ENCODE measurements at places on chromosomes 6 and 20.

GRCh38 chr6:41332842-41333736 lies 2.3 kb upstream of the NCR2 start:
- no peak for DNase-seq

DNA sequence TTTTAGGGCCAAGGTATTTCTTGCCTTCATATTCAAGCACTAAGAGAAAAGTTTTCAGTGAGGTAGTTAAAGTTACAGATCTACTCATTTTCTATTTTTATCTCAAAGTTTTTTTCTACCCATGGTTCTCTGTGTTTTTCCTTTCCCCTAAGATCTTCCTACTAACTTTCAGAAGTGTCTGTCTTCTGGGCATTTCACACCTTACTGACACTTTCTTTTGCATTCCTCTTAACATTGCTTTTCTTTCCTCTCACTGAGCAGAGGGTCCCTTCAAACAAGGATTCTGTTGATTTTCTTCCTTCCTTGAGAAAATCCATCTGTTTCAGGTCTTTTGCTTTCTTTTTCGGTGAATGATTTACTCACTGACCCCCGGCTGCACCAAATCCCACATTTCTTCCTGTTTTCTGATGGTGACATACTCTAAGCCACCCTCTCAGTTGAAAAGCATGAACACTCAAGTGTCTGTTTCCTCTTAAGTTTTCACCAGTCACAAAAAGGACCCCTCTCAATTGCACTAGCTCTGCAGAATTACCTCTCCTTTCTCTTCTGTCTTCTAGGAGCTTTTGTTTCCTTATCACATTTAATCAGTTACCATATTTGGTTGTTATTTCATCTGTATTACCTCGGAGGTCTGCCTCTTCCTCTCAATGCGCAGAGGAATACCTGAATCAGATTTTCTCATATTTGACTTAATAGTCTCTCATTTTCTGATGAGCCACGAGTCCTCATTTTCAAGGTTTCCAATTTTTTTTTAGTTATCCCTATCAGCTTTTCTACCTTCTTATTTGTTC lies 73.5 kb upstream of the RNF217 start:
- DNase-seq = no peak

DNA sequence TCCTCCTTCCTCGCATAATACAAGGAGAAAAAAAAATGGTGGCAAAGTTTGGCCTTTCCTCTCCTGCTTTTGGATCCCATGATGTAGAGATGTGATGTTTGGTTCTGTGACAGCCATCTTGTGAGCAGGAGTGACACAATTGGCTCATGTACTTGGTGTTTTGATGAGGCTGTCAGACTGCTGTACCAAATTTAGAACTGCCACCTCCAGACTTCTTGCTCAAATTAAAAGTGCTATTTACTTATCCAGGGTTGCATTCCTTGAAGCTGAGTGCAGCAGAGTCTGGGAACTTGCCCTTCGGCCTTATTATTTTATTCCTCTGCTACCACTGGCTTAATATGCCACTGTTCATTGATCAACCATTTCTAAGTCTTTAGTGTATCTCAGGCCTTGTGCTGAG lies 21.9 kb downstream of the BCAS1 start:
- DNase-seq = no peak

DNA sequence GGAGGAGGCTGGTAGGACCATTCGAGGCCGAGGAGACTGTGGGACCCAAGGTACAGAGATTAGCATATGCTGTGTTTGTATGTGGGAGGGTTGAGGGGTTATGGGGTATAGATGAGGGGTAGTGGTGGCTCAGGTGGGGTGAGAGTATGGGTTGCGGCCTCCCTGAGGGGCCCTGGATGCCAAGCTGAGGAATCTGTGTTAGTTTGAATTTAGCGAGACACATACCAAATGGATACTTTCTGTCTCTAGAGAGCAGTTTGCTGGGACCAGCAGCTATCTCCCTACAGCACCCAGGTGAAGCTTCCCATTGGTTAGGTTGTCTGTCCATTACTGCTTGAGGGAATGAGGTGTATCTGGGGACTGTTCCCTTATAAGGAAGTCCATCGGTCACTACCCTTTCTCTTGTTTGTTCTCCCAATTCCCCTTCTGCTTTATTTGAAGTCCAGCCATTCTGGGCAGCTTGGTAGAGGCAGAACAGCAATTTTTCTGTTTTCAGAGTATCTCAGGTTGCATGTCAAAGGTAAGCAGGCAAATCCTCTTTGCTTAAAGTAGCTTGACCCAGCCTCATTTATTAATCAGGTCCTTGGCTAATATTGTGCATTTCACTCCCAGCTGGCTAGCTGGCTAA lies 15.2 kb downstream of the CHMP4B start:
- DNase-seq = peak; percentile 46

GRCh38 chr6:16488813-16489212 lies 250.4 kb downstream of the GMPR start:
- DNase-seq = no peak

GRCh38 chr6:8829796-8830195 lies 394.5 kb upstream of the SLC35B3 start:
- no peak for DNase-seq

GRCh38 chr6:39327507-39327906 lies 5.0 kb upstream of the KCNK16 start:
- no peak for DNase-seq

DNA sequence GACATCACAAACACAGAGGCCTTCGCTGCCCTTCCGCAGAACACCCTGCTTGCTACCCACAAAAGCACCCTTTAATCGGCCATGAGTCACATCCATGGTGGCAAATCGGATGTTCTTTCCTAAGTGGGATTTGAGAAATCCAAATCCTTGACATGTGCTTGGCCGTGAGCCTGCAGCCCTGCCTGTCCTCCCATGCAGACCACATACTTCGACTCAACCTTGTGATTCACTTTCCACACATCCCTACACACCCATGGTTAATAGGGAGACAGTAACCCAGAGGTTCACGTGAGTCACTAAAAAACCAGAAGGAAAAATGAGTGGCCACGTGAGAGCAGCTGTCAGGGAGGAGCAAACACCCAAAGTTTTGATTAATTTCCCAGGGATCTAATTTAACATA lies 19.4 kb downstream of the RAMACL start:
- no peak for DNase-seq

GRCh38 chr6:41289815-41290214 lies 3.3 kb upstream of the TREM1 start:
- DNase-seq = no peak

DNA sequence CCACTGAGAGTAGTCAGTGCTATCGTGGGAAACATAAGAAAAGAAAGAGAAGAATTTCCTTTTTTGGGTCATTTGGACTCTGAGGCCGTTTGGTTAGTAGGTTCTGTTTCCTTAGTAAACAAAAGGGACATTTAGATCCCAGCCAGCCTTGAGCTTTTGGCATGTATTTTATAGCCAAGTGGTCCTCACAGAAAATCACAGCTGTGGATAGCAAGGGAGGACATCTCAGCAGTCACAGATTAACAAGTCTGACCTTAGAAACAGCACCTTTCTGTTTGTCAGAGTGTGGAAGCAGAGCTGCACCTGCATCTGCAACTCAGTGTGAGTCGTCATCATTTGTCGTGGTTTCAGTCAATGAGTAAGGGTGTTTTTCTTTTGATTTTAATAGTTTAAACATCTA lies 40.5 kb downstream of the FAM120B start:
- no peak for DNase-seq

GRCh38 chr6:11929241-11929835 lies 82.8 kb upstream of the HIVEP1 start:
- no peak for DNase-seq

- no peak for DNase-seq
Measured at GRCh38 chr6:130671577-130671976, 155.6 kb upstream of the SMLR1 start.

GRCh38 chr6:170108456-170108855 lies 182.4 kb downstream of the DLL1 start:
- DNase-seq = peak; percentile 9

GRCh38 chr20:53019464-53019863 lies 47.3 kb downstream of the TSHZ2 start:
- DNase-seq = no peak

- DNase-seq = no peak
Measured at GRCh38 chr20:9185511-9185910, 116.6 kb downstream of the PLCB4 start.

GRCh38 chr6:72636215-72636614 lies 14.4 kb downstream of the KCNQ5 start:
- no peak for DNase-seq

DNA sequence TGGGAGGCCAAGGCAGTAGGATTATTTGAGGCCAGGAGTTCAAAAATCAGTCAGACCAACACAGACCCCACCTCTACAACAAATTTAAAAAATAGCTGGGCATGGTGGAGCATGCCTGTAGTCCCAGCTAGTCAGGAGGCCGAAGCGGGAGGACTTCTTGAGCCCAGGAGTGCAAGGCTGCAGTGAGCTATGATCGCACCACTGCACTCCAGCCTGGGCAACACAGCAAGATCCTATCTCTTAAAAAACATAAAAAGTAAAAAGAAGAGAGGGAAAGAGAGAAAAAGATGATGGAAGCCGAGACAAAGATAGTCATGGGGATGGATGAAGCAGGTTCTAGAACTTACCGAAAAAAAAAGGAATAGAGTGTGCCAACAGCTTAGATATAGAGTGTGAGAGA lies 25.8 kb upstream of the RPP40 start:
- DNase-seq = no peak

DNA sequence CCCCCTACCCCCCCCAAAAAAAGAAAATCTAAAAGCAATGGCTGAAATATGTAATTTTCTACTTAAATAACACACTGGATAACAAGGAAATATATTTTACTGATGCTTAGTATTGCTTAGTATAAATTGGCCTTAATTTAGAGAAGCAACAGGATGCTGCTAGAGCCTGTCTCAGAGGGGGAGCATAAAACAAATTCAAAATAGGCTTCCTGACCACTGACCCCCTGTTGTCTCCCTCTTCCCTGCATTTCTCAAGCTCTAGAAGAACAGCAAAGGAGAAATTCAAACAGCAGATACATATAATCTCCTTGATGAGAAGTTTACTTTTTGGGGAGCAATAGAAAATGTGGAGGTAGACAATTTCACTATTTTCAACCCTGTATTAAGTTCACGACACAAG lies 631.1 kb upstream of the GJE1 start:
- DNase-seq = no peak

GRCh38 chr6:42958125-42958524 lies 2.4 kb upstream of the GNMT start:
- no peak for DNase-seq

DNA sequence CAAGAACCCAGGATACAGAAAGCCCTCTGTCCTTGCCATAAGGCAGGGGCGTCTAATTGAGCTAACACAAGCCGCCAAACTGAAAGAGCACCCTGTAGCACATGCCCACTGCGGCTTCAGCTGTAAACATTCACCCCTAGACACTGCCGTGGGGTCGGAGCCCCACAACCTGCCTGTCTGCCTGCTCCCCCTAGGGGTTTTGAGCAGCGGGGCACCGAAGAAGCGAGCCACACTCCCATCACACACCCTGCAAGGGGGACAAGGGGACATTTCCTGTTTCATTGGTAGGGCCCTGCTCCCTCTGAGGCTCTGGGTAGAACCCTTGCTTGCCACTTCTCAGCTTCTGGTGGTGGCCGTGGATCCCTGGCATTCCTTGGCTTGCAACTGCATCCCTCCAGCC lies 45.2 kb upstream of the BCLAF1 start:
- no peak for DNase-seq

DNA sequence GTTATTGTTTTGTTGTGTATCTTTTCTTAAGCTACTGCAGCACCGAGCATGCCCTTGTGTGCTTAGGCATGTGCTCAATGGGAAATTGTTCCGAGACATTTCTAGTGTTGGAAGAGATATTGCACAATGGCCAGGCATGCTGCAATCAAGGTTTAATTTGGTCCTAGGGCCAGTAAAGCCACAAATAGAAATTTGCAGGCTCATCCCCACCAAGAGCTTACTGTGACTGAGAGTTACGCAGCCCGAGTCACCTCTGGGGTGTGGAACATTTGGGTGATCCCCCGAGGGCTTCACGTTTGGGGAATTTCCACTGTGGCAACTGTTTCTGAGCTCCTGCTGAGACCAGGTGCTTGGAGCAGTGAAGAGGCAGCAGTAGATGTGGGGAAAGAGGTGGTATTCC lies 65.8 kb downstream of the ADTRP start:
- peak; percentile 19 for DNase-seq

GRCh38 chr6:73290435-73290834 lies 27.4 kb upstream of the KHDC1 start:
- DNase-seq = no peak

Measured in body of pancreas (tissue), 4 donors.